ENCODE measurements at places on chromosomes 5 and 9.
A peak's percentile ranks its signal among the peaks of the same experiment; 100 is the strongest.

DNA sequence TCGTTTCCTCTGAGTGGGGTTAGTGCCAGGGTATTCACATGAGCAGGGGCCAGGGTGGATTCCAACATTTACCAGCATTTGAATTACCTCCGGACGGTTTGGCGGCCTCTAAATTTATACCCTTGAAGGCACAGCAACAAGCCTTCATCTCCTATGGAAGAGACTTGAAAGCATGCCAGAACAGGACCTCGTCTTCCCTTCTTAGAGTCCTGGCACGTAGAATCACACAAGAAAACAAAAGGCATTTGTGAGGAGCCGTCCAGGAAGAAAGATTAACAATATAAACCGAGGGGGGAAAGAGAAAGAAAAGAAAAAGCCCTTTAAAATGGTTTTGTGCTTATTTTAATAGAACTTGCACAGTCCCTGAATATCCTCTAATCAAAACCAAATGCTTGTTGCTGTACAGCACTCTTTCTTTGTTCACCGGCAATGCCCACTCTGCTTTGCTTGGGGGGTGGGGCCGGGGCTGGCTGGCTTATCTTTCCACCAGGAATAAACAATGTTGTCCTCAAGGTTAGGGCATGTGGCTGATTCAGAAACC lies 575.8 kb upstream of the ZNF462 start:
- no peaks in the 10 kb centered on the region for H3K36me3 ChIP-seq
- no peak for ATAC-seq
- peak overlapping the region; percentile 26 for H3K4me3 ChIP-seq
- no peaks in the 10 kb centered on the region for H3K27me3 ChIP-seq

DNA sequence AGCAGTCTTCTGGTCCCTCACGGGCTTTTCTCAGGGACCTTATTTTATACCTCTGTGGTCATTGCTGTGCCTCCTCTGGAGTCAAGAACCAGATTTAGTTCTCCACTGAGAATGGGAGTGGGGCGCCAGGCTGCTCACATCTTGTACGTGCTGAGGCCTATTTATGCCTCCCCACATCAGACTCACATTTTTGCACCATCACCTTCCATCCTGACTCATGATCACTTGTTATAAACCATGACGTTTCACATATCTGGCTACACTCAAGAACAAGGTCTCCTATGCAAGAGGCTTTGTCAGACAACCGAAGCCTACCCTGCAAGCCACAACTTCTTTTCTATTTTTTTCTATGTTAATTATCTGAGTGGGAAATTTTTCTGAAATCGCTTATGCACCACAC lies 10.7 kb downstream of the PRUNE2 start:
- no peaks in the 10 kb centered on the region for H3K27me3 ChIP-seq
- ATAC-seq: peak; percentile 62
- no peak overlapping the region for H3K4me3 ChIP-seq

DNA sequence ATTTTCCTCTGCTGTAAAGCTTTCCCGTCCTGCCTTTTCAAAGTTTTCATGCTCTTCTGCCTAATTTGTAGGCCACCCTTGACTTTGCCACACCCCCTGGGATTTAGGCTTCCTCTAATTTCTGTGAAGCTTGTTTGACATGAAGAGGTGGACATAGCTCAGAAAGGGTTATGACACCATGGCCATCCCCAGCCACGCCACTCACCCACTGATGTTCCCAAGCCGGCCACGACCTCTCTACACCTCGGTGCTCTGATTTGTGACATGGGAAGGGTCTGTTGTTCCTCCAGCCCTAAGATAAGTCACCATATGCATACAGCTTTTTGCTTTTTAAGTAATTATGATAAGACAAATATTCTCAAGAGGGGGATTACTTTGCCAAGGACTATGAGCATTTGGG lies 139.5 kb downstream of the BARX1 start:
- no peak for ATAC-seq
- H3K36me3 ChIP-seq: no peaks in the 10 kb centered on the region
- H3K4me3 ChIP-seq: no peak overlapping the region
- no peak overlapping the region for H3K27ac ChIP-seq
- peaks cover 56% of the 10 kb centered on the region for H3K27me3 ChIP-seq

- no peak overlapping the region for H3K27ac ChIP-seq
- no peak for ATAC-seq
- no peak overlapping the region for H3K4me3 ChIP-seq
- peaks cover 12% of the 10 kb centered on the region for H3K36me3 ChIP-seq
Observed at GRCh38 chr9:121876255-121876654, 216.9 kb downstream of the TTLL11 start.

- H3K36me3 ChIP-seq: no peaks in the 10 kb centered on the region
- H3K4me1 ChIP-seq: peaks cover 2% of the 10 kb centered on the region
- peak within 1 kb of the TSS; percentile 93 for H3K27ac ChIP-seq
- peak; percentile 18 for ATAC-seq
- H3K27me3 ChIP-seq: no peaks in the 10 kb centered on the region
- H3K4me3 ChIP-seq: peak within 1 kb of the TSS; percentile 96
Observed at GRCh38 chr9:93096131-93096802, at the start of gene CARD19. CARD19 (plus strand) TSS chr9:93096217; CDS start chr9:93096346, 129 bp downstream.

Data from gastroesophageal sphincter (tissue), 4 donors.